Stimulated activated CD4-positive, alpha-beta T cell treated with anti-CD3 and anti-CD28 coated beads, Interleukin-12 subunit alpha, Interleukin-12 subunit beta, amount 100 ng/mL, for 24 hours (primary cell): ENCODE measurements at places on chromosomes 5 and 9.

GRCh38 chr9:111258209-111258874 lies 71.7 kb downstream of the OR2K2 start:
- no peak for DNase-seq

GRCh38 chr5:178677429-178677828 lies 50.6 kb upstream of the CLK4 start:
- DNase-seq, result no peak

DNA sequence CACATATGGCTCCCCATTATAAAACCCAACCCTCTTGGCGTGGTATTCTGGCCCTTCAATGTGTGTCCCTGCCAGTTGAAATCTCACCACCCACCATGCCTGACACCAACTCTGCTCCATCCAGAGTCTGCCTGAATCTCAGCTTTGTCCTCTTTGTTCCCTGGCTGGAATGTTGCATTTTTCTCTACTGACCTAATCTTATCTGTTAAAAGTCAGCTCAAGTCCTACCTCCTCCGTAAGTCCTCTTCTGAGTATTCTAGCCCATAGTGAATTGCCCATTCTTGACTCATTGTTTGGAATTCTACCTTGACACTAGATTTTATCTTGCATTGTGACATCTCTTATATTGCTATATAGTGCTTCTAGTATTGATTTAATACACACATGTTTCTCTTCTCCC lies 207.1 kb upstream of the VLDLR start:
- no peak for DNase-seq

DNA sequence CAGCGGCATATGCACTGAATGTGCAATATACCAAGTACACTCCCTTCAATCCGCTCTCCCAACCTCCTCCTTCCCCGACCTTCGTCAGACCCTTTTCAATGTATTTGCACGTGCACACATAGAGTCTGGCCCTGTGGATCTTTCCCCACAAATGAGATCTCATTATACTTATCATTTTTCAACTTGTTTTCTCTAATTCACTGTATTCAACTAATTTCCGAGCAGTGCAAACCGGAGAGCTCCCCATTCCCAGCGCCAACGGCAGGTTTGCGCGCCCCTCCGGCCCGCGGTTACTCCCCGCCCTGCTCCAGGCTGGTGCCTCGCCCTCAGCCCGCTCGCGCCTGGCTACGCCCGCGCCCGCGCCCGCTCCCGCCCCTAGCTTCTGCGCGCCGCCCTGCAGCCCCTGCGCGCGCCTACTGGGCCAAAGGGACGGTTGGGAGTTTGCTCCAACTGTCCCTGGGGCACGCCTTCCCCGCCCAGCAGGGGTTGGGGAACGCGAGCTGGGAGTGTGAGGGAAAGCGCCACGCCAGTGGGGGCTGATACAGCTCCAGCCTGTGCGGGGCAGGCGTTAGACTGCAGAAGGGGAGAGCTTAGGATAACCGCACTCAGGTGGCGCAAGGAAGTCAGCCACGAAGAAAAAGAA lies 3.3 kb upstream of the CDC20B start:
- no peak for DNase-seq

- no peak for DNase-seq
Measured at GRCh38 chr5:169901896-169902295, 78.4 kb downstream of the INSYN2B start.

DNA sequence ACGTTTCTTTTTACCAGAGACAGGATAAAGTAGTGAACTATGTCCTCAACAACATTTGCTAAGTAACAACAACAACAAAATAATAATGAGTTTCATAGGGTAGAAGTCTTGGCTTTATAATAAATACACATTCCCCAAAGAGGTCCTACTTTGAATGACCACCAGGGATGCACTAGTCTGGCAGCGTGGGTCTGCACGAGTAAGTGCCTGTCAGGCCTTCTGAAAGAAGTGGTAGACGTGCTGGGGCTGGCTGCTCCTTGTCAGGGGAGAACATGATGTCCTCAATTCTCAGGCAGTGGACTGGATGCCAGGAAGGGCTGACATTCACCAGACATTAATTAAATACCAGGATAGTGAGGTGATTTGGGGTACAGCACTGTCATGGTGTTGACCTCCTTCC lies 331.1 kb downstream of the TMEM38B start:
- no peak for DNase-seq

GRCh38 chr5:126339215-126339805 lies 83.9 kb upstream of the GRAMD2B start:
- no peak for DNase-seq

GRCh38 chr9:83754383-83754977 lies 46.7 kb upstream of the UBQLN1 start:
- DNase-seq, result no peak

DNA sequence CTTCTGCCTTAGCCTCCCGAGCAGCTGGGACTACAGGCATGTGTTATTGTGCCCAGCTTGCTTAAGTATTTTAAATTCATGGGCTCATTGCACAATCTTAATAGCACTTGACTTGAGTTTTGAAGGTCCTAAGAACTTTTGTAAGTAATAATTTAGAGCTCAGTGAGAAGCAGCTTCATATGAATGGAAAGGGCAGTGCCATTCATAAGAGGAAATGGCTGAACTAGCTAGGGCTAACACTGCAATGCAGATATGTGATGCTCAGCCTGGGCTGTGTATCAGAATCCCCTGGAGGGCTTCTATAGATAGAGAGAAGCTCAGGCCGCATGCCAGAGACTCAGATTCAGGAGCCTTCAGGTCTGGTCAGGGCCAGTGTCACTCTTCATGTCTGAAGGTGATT lies 295.5 kb upstream of the DAP start:
- no peak for DNase-seq

DNA sequence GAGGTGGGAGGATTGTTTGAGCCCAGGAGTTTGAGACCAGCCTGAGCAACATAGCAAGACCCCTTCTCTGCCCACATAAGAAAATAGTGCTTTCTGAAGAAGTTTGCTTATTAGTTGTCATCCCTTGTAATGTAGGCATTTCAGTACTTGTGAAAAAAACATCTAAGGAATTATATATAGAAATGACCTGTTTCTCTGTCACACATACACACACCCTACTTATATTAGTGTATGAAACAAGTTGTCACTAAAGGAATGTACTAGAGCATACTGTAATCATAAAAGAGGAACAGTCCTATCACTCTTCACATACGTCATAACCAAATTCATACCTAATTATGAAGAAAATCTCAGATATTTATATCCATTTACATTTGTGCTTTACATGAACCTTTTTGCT lies 122.0 kb downstream of the NIPBL start:
- no peak for DNase-seq

DNA sequence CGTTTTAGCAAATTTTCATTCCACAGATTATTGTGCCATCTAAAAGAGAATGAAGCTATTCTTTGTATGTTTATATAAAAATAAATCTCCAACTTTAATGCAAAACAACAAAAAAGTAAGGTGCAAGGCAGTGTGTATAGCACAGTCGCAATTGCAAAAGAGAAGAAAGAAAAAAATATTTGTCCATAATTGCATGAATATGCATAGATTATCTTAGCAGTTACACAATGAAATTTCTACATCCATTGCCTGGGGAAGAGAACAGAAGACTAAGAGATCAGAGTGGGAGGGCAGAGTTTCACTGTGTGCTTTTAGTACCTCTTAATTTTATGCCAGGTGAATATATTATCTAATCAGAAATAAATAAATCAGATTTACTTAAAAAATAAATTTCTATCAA lies 86.4 kb upstream of the LHFPL2 start:
- DNase-seq, result no peak

- DNase-seq, result no peak
Measured at GRCh38 chr5:123059455-123059854, 22.9 kb upstream of the PPIC start.

GRCh38 chr9:123682746-123683145 lies 247.2 kb downstream of the DENND1A start:
- no peak for DNase-seq

DNA sequence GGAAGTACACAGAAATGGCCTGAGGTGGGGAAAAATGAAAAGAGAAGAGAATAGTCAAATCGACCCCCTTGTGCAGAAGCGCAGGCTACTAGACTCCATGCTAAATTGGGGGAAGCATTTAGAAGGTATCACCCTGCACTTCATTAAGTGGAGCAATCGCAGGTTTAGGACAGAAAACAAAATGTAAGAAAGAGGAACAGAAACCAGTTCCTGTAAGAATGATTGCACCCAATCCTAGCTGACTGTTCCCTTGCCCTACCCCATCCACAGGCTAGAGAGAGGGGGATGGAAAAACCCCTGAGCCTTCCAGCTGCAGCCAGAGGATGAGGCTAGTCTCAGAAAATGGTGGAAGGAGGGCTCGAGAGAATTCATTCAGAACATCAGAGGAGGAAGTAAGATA lies 23.9 kb upstream of the PPP1R2B start:
- no peak for DNase-seq

GRCh38 chr9:1473956-1474634 lies 423.9 kb downstream of the DMRT2 start:
- DNase-seq, result no peak

DNA sequence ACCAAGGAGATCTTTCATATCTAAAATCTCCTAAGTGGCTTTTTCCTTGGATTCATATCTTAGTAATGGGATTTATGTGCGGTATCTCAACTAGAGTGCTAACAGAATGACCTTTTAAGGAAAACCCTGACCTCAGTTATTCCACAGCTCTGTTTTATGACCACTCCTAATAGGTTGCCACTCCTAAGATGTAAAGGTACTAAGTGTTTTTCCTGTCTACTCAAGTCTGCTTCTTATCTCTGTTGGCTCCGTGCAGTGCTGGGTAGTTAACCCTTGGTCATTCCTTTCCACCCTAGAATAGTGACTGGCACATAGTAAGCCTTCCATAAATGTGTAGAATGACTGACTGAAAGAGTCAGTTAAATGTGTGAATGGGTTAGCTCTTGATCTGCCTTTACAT lies 161.4 kb downstream of the DOCK2 start:
- DNase-seq, result no peak

DNA sequence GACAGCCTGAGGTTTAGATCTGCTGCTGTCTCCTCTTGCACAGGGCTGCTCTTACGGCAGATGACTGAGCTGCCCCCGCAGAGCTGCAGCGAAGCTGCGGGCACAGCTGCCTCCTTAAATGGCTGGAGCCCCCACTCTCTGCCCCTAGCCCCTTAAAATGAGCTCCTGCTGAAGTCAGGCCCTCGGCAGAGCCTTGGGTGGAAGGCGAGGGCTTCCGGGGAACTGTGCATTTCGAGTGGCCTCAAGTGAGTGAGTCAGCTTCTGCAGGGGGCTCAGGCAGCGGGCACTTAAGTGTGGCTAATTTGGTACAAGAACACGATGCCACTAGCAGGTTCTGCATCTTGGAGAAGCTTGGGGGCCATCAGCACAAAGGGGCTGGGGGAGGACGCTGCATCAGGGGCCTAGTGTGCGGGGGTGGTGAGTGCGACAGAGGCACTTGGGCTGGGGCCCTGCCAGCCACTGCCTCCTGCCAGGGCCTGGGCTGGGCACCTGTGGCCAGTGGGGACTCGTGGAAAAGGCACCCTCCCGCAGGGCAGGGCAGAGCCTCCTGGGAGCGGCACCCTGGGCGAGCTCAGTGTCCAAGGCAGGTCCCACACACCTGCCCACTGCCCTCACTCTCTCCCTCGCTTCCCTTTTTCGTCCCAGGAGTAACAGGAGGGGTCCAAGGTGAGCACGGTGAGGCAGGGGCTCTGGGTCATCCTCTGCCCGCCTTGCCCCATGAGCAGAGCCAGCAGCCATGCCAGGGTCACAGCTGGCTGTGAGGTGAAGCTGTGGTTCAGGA lies 28.8 kb upstream of the RNU6ATAC start:
- DNase-seq, result no peak
